Endodermal cell (in vitro differentiated cells): ENCODE measurements at places on chromosomes 4 and X.

- DNase-seq, result no peak
These were observed 1812.1 kb upstream of the ADGRL3 start for GRCh38 chr4:59387759-59388758.

GRCh38 chr4:118351851-118352827, 664 bp downstream of the PRSS12 start:
- DNase-seq, result peak; percentile 84

GRCh38 chr4:23456864-23457263, 433.0 kb downstream of the PPARGC1A start:
- no peak for DNase-seq

GRCh38 chrX:94400488-94400887, 726.5 kb downstream of the FAM133A start:
- DNase-seq, result peak; percentile 68

DNA sequence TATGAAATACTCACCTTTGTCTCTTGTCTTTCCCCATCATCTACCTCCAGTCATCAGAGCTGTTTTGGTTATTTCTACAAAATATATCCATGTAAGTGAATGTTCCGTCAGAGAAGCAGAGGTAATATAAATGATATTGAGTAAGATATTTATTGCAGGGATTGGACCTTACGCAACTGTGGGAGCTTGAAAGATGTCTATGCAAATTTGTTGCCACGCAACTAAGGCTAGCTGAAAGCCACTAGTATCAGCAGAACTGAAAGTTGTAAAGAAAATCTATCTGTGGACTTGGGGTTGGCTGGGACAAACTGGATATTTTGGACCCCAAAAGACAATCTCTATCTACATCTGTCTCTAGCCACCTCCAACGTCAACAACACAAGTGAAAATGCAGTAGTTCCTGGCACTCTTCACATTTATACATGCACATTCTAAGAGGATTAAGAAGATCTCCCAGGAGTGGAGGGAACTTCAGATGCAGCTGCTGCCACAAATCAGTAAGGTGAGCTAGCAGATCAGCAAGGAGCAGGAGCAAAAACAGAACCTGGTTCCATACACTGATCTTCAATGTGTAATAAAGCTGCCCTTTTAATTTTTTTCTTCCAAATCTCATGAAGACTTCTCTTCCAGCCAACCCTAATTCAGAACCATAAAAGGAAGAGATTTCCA, 8.5 kb upstream of the CCSER1 start:
- DNase-seq, result no peak

DNA sequence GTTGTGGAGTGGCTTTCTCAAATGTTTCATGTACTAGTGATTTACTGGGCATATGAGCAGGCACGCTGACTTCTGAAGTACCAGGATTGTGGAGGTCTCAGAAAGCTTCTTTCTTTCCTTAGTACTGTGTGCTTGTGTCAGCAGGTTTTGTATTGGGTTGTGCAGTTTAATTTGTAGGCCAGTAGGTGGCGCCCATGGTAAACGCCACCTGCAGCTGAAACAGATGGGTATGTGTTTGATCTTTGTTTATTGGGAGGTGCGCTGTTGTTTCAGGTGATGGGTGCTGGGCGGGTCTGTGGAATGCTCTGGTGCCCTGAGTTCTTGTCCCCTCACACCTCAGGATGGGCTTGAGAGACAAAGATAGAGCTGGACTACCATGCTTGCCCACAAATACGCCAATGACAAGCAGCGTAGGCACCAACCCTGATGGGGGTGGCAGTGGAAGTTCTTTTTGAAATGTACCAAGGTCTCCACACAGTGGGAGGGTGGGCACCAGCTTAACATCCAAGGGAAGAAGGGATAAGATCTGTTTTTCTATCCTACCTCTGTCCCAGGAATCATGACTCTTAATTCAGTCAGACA, 141.5 kb downstream of the RPS6KA6 start:
- peak; percentile 71 for DNase-seq

DNA sequence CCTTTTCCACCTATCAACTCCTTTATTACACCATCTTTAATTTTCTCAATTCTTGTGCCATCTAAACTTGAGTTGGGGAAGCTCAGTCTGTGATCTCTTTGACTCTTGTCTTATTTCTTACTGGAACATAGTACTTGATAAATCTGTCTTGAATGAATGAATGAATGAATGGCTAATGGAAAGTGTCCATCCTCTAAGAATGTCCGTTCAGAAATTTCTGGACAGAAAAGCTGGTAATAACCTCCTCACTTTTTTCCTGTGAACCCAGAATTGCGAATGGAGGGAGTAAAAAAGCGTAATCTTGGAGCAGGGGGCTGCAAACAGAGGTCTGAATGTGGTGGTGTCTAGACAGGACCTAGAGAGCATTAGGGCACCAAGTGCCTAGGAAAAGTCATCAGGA, 9.4 kb upstream of the CLTRN start:
- DNase-seq, result no peak

DNA sequence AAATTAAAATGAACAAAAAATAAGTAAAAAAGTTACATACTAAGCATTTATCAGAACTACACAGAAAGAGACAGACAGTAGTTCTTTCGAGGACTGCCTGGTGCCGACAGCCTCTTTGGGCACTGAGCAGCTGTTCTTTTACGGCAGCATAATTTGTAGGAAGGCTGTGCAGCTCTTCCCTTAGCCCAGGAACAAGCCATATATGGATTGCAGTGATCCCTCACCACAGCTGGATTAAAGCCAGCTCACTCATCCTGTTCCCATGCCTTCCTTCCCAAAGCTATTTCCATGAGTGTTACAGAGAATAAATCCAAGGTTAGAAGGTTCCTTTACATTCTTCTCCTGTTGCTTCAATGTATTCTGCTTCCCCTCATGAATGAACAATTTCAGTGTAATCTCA, 71.7 kb downstream of the DDX60L start:
- DNase-seq, result no peak

DNA sequence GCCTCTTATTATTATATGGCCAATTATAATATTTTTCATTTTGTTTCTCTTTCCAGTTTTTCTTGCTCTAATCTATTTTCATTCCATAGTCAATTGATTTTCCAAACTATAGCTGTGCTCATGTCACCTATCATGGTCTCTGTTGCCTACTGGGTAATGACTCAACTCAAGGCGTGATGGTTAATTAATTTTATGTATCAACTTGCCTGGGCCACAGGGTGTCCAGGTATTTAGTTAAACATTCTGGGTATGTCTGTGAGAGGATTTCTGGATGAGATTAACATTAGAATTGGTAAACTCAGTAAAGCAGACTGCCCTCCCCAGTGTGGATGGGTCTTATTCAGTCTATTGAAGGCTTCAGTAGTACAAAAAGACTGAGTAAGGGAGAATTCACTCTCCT, 9.9 kb downstream of the FHIP1A start:
- DNase-seq, result no peak

GRCh38 chrX:109728173-109728535, 4.9 kb downstream of the ACSL4 start:
- no peak for DNase-seq

- no peak for DNase-seq
These were observed 2.5 kb downstream of the CXorf38 start for GRCh38 chrX:40644821-40645358.

GRCh38 chrX:78375894-78376293, 48.5 kb upstream of the CYSLTR1 start:
- DNase-seq, result no peak

DNA sequence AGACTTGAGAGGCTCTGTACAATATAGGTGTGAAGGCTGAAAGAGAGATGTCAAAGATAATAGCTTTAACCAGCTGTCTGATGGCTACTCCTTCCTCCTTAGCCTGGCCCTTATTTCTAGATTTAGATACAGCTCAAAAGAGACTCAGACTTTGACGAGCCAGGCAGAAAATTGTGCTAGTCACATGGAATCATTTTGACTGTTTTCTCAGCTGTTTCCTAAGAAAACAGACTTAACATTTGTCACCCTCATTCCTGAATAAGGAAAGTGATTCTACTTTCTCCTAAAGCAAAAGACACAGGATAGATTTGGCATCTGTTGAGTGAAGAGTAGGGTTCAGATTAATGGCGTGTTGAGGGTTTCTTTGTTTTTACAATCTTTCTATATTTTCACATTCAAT, 340.7 kb downstream of the DHX15 start:
- no peak for DNase-seq

GRCh38 chr4:86921608-86922252, 13.1 kb upstream of the AFF1 start:
- peak; percentile 8 for DNase-seq

GRCh38 chrX:15301924-15302323, 13.5 kb downstream of the ASB11 start:
- peak; percentile 46 for DNase-seq

GRCh38 chrX:111445485-111445884, 33.5 kb upstream of the DCX start:
- DNase-seq, result no peak

DNA sequence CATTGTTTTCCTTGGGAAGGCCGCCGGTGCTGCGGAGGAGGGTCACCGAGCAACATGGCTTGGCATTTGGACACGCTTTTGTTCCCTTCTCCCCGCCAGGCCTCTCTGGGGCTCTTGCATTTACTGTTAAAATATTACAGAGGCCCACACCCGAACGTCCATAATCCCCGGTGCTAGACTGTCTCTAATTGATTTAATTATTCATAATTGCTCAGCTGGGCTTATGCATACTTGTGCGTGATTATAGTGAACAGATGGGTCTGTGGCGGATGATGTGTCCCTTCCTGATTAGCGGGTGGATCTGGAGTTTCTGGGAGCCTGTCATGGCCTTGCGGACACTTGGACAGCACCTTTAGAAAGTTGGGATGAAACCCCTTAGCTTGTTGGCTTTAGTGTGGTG, 100.2 kb upstream of the MSX1 start:
- DNase-seq, result no peak
